ENCODE measurements at places on chromosomes 7 and 10.
A peak's percentile ranks its signal among the peaks of the same experiment; 100 is the strongest.

- DNase-seq = peak; percentile 54
Measured at GRCh38 chr10:77386838-77387237, 250.8 kb downstream of the KCNMA1 start.

GRCh38 chr7:85510287-85510686 is 323.4 kb upstream of the SEMA3D start:
- DNase-seq = no peak

GRCh38 chr10:89670926-89671325 is 25.9 kb upstream of the PANK1 start:
- DNase-seq = peak; percentile 34

DNA sequence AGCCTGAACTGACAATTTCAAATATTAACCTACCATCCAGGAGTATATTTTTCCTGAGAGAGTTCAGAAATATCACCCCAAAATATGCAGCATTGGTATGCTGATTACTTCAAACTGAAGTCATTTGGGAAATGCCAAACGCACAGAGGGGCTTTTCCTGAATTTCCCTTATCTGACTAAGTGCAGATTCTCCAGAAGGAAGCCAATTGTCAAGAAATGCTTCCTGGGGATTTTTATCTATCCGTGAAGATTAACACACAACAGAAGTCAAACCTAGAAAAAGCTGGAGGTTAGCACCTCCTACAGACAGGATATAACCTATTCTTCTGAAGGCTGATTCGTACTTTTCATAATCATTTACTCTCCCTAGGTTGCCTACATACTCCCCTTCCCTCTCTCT is 91.0 kb downstream of the AKR1D1 start:
- DNase-seq = no peak

DNA sequence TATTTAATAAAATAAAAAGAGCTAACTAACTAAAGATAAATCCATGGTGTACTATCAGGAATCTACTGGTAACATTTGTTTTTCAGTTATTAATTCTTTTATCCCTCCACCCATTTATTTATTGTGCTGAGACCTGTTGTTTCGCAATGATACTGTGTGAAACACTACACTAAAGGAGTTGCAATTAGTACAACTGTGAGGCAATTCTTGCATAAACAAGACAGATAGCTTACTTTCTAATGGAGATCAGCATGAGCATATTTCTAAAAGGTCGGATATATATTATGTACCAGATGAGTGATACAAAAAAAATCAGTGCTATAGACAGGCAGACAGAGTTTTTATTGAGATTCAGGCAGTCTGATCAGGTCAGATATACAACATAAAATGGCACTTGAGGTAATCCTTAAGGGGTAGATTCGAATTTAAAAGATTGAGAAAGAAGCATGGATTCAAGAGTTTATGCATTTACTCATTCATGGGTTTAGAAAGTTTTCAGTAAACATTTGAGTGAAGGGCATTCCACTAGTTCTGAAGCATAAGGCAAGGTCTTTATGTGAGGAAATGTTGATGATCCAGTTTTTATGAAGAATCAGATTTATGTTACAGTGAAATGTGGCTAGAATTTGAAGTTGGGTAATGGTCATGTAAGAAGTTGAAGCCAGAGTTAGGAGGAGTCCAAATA is 147.6 kb downstream of the POLR1F start:
- DNase-seq = no peak

DNA sequence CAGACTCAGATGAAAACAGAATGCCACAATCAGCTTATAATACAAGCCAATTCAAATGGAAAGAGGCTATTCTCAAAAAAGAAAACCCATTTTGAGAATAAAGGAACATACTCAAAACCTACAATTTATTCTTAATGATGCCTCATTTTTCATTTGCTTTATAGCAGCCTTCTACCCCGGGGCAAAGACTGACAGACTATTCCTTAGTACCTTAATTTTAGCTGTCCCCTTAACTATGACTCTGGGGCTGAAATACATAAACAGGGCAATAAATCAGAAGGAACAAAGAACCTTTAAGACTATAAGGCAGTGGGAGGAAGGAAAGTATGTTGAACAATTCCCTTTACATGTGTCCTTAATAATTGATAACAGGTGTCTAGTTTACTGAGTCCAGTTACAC is 76.8 kb downstream of the TMEM106B start:
- DNase-seq = no peak

- no peak for DNase-seq
Measured at GRCh38 chr7:88866265-88866863, 70.8 kb upstream of the TEX47 start.

DNA sequence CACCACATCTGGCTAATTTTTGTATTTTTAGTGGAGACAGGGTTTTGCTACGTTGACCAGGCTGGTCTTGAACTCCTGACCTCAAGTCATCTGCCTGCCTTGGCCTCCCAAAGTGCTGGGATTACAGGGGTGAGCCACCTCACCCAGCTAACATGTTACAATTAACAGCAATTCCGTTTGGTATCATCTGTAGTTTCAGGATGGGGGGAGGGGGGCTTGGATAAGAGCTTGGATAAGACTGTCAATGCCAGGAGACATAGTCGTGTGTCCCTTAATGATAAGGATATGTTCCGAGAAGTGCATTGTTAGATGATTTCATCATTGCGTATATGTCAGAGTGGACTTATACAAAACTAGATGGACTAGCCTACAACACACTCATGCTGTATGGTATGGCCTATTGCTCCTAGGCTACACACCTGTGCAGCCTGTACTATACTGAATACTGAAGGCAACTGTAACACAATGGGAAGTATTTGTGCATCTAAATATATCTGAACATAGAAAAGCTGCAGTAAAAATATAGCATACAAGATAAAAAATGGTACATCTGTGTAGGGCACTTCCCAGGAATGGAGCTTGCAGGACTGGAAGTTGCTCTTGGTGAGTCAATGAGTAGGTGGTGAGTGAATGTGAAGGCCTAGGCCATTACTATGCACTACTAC is 103.9 kb upstream of the TNS3 start:
- DNase-seq = no peak

DNA sequence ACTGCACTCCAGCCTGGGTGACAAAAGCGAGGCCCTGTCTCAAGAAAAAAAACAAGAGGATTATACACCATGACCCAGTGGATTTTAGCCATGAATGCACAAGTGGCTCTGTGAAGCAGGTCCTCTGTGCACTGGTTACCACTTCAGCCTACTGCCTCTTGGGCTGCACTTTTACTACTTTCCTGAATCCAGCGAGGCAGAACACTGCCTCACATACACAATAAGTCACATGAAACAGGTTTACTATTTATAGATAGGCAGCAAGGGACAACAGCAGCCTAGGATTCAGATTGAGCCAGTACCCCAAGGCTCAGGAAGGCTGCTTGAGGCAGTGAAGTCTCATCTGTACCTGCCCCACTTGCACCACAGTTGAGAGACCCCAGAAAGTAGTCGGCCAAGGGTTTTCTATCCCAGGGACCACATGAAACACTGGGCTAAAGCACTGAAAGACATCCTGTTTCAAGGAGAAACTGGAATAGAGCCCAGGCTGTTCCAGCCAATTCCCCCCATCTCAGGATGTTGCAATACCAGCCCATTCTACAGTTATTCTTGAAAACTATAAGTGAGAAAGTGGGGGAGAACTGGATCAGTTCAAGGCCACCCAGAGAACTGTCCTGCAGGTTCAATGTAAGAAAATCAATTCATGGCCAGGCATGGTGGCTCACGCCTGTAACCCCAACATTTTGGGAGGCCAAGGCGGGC is 10.3 kb upstream of the OGDH start:
- DNase-seq = no peak

DNA sequence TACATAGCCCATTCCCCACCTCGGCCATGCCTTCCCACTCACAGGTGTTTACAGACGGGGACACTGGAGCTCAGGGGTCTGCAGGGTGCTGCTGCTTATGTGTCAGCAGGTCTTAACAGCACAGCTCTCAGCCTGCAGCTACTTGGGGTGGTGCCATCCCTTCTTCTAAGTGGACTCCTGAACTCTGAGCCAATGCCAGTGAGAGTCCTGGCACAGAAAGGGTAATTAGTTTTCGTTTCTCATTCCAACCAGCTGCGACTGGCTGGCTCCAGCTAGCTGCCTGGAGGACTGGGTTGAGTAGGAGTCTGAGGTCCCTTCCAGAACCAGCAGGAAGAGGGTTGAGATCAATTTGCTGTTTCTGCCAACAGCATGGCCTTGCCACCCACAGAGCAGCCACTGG is 88.3 kb upstream of the AGK start:
- no peak for DNase-seq

GRCh38 chr7:134699021-134699818 is 52.6 kb downstream of the BPGM start:
- no peak for DNase-seq

DNA sequence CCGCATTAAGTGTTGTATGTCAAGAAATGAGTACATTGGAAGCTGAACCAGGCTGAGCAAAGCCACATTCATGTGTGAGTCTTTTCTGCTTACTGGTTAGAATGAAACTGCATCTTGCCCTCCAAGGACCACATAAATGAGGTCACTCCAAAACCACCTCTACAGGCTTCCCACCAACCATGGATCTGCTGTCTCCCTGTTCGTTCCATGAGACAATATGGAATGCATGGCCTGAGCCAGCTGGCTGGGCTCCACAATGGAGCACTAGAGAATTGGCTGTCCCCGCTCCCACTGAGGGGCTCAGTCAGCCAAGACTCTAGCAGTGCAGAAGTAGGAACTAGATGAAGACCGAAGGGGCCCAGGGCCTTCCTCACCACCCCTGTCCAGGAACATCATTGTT is 120.8 kb downstream of the TNS3 start:
- peak; percentile 28 for DNase-seq

- DNase-seq = no peak
Measured at GRCh38 chr7:127895814-127896280, 135.4 kb downstream of the LRRC4 start.

- DNase-seq = no peak
Measured at GRCh38 chr7:137772316-137772715, 74.5 kb downstream of the DGKI start.

- DNase-seq = no peak
Measured at GRCh38 chr7:27593226-27593625, 69.5 kb downstream of the HIBADH start.

DNA sequence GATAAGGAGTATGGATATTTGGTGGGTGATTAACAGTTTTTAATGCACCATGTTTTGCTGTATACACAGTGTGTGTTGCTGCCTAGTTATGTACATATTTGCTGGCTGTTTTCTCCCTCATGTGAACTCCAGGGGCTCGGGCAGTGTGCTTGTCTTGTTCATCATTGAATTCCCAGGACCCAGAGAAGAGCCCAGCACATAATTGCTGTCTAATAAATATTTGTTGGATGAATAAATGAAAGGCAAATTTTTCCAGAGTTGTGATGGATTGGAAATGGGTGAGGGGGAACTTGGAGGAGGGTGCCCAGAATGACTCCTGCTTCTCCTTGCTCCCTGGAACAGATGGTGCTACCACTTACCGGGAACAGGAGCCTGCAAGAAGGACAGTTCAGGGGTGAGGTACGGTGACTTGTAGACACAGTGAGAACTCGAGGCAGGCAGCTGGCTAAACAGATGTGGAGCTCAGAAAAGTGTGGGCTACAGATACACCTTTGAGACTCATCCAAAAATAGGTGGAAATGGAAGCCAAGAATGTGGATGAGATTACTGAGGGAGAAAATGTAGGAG is 586.8 kb upstream of the MGMT start:
- DNase-seq = no peak

GRCh38 chr10:112131996-112132395 is 51.6 kb downstream of the GPAM start:
- no peak for DNase-seq

- DNase-seq = peak; percentile 74
Measured at GRCh38 chr10:89295597-89295996, 6.2 kb upstream of the IFIT2 start.

DNA sequence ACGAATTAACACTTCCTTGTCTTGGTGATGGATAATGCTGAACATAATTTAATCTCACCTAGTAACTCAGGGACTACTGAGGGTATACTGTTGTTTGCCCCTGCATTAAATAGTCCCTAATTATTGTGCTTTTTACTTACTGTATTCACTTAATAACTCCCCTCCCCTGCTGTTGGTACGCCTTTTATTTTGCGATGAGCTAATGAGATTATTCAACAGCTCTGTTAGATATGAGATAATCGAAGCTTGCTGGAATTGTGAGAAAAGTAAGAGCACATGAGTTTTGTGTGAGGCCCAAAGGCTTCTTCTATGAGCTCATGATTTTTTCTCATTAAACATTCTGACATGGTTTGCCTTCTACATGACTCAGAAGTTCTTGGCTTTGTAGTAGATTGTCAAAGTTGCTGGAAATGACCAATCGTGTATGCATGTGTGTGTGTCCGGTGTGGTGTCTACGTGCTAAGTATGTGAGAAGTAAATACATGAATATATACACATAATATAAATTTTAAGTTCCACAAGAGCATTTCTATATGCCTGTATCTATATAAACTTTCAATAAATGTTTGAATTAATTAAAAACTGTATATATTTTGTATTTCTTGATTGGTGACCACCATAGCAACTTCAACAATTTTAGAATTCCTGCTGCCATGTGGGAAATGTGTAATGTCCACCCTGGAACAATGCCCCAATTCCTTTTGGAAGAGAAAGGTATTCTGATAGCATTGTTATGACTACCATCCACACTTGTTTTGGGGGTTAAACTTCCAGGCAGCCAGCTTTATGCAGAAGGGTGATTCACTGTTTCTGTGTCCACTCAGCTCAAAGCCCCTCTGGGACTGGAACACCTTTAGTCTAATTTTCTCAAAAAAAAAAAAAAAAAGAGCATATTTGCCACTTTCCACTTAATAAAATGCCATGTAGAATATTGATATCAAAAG is 106.2 kb downstream of the SAMD9 start:
- peak; percentile 95 for DNase-seq

- no peak for DNase-seq
Measured at GRCh38 chr10:58806970-58807628, 294.4 kb downstream of the BICC1 start.

GRCh38 chr7:78198756-78199155 is 400.2 kb downstream of the PHTF2 start:
- DNase-seq = peak; percentile 41

DNA sequence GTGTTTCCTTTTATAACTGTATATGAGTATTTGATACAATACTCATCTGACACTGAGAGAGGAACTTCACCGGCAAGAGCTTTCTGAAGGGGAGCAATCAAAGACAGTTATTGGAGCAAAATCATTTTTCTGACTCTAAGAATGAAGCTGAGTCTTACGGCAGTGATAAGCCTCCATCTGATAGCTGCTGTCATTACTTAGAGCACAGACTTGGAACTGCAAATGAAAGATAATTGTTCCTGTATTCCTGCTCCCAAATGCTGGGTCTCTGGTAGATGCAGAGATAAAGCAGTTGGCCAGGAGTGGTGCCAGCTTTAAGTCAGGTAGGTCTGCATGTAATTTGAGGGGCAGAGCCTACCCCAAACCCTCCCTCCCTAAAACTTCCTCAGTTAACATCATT is 2.3 kb upstream of the PALS2 start:
- DNase-seq = no peak

DNA sequence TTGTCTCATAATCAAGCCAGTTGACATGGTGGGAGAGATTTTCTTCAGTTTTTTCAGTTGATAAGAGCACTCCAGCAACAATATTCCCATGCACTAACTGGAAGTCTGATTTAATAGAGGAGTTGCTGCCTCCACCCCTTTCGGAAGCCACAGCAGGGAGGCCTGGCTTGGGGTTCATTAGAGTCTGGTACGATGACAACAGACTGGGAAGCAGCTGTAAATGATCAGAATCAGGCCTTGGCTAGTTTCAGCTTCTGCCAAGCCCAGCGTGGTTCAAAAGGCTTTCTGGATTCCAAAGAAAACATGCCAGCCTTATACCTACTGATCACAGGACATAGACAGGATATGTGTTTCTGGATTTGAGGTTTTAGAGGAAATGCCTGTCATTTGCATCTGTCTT is 274.0 kb downstream of the CSTF2T start:
- DNase-seq = no peak
